ENCODE measurements at places on chromosomes 11 and 22. TPM values are rescaled to one million over a fixed set of nuclear protein-coding genes. Genes with fewer than 3 reads are reported as not detected.

DMC1 gene
- 1.7 TPM for total RNA-seq

GAS2L1 gene
- 15.7 TPM for total RNA-seq

FREY1 gene
- not detected for total RNA-seq

SERPING1 gene
- 440 TPM for total RNA-seq

BLID gene
- total RNA-seq: not detected

MS4A7 gene
- total RNA-seq: not detected

RFPL1 gene
- not detected for total RNA-seq

SCGB1C1 gene
- not detected for total RNA-seq

NCAM1 gene
- total RNA-seq: 17.3 TPM

KLHDC7B gene
- 2.4 TPM for total RNA-seq

IGLL1 gene
- total RNA-seq: not detected

C11orf97 gene
- total RNA-seq: not detected

NXPE1 gene
- not detected for total RNA-seq

FDX1 gene
- 9.0 TPM for total RNA-seq

HTR3B gene
- not detected for total RNA-seq

TSGA10IP gene
- not detected for total RNA-seq

OR8D4 gene
- not detected for total RNA-seq

MEN1 gene
- total RNA-seq: 19.6 TPM

IFITM10 gene
- 0.51 TPM for total RNA-seq

YAP1 gene
- total RNA-seq: 96.9 TPM

NAALADL1 gene
- 17.2 TPM for total RNA-seq

CADM1 gene
- 0.09 TPM for total RNA-seq

PLAAT3 gene
- 18.6 TPM for total RNA-seq

PHOX2A gene
- total RNA-seq: not detected

OR6T1 gene
- not detected for total RNA-seq

FANCF gene
- total RNA-seq: 8.2 TPM

RPS3 gene
- 3,213 TPM for total RNA-seq

CALCA gene
- not detected for total RNA-seq

SCGB1D4 gene
- total RNA-seq: not detected

TEX12 gene
- total RNA-seq: not detected

NXPE4 gene
- total RNA-seq: not detected

SLC43A3 gene
- total RNA-seq: 32.3 TPM

ANGPTL5 gene
- not detected for total RNA-seq

CLMP gene
- 81.6 TPM for total RNA-seq

IGSF9B gene
- total RNA-seq: 1.6 TPM

CPT1B gene
- 0.51 TPM for total RNA-seq

PTGDR2 gene
- 0.77 TPM for total RNA-seq

PRODH gene
- 13.6 TPM for total RNA-seq

APBB1 gene
- 36.4 TPM for total RNA-seq

TTC28 gene
- 23.0 TPM for total RNA-seq

PTDSS2 gene
- total RNA-seq: 71.3 TPM

LDHAL6A gene
- total RNA-seq: not detected

GNG3 gene
- total RNA-seq: not detected

FAT3 gene
- total RNA-seq: 0.68 TPM

POTEH gene
- not detected for total RNA-seq

DRICH1 gene
- total RNA-seq: not detected

MS4A14 gene
- total RNA-seq: not detected

PRG3 gene
- not detected for total RNA-seq

SLC37A2 gene
- 0.70 TPM for total RNA-seq

ZP1 gene
- 0.93 TPM for total RNA-seq

KRTAP5-8 gene
- total RNA-seq: not detected

PIH1D2 gene
- not detected for total RNA-seq

Data from pericardium fibroblast (primary cell).